ENCODE measurements at places on chromosomes 2 and 18. TPM values are rescaled to one million over a fixed set of nuclear protein-coding genes. Genes with fewer than 3 reads are reported as not detected.

GRCh38 chr18:35159782-35160181 is 81.1 kb upstream of the ZNF397 start:
- DNase-seq: no peak

MC4R gene
- total RNA-seq: not detected

KCNG2 gene
- total RNA-seq: 1.1 TPM

TTC27 gene
- 16.2 TPM for total RNA-seq

Measured in aorta (tissue), 5 donors.